ENCODE measurements at places on chromosomes 2 and 18.

- no peak for DNase-seq
Observed at GRCh38 chr2:165126244-165126643, 77.6 kb downstream of the SCN3A start.

GRCh38 chr2:23607925-23608324 is 222.9 kb downstream of the KLHL29 start:
- DNase-seq, result no peak

- DNase-seq, result no peak
Observed at GRCh38 chr2:201908901-201909300, 102.6 kb downstream of the CDK15 start.

GRCh38 chr2:237765875-237766274 is 32.7 kb upstream of the RBM44 start:
- no peak for DNase-seq

- DNase-seq, result no peak
Observed at GRCh38 chr2:100425573-100426383, 8.3 kb upstream of the CHST10 start.

DNA sequence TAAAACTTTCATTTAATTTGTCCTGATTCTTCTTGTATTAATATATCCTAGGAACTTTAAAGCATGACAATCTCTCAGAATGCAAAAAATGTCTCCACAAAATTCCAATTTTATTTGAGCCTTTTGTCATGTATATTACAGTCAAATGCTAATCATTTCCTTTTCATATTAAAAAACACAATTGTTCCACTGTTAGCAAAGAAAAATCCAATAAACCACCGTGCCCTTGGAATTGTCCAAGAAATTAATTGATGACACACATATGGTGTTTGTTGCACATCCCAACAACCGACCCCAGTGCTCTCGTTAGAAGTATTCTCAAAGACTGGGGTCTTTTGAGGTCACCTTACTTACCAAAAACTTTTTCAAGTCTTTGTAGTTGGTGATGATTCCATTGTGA is 28.1 kb downstream of the GFPT1 start:
- DNase-seq, result no peak

GRCh38 chr2:17813010-17813741 is 3.1 kb upstream of the MSGN1 start:
- no peak for DNase-seq

GRCh38 chr2:135091681-135092080 is 39.6 kb downstream of the RAB3GAP1 start:
- DNase-seq, result no peak

GRCh38 chr2:234102112-234102511 is 51.6 kb downstream of the SPP2 start:
- DNase-seq, result no peak

DNA sequence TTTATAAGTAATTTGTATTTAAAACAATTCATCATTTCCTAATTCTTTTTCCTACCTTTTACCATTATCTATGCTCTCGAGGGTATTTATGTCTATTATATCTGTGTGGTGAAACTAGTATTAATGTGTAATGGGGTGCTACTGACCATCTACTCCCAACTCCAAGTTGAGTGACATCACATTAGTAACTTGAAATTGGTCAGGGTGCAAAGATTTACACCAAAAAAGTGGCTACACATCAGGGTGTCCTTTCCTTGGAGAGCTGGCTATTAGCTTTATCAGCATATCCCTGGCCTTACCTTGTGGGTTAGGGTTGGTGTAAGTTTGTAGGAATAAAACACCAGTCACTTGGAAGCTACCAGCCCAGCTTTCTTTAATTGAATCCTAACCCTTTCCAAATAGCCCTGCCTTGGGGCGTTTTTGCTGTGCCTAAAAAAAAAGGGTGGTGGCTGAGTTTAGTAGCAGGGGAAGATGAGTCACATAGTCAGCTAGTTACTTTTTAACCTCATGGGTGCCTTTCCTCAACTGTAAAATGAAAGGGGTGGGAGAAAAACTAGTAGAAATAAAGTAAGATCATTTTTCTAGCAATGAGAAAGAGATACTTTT is 14.0 kb downstream of the ANXA4 start:
- no peak for DNase-seq

DNA sequence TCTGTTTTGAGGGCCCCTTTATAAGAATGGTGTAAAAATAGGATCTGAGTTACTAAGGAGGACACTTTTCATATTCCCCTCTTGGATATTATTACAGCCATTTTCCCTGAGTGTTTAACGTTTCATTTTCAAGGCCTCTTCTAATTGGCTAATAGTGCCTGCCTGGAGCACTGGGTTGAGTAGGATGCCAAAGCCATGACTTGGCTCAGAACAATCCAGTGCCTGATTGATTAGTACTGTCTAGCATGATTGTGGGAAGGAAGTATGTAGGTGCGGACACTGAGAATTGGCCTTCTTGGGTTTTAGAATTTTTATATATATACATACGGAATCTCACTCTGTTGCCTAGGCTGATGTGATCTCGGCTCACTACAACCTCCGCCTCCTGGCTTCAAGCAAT is 66.1 kb downstream of the NAB1 start:
- DNase-seq, result no peak

GRCh38 chr2:10169581-10169980 is 47.0 kb downstream of the RRM2 start:
- no peak for DNase-seq

- DNase-seq, result no peak
Observed at GRCh38 chr2:113891265-113891959, 1.5 kb downstream of the ACTR3 start.

GRCh38 chr2:20532634-20533437 is 86.0 kb downstream of the RHOB start:
- DNase-seq, result no peak

GRCh38 chr2:237980751-237981150 is 13.9 kb downstream of the UBE2F start:
- no peak for DNase-seq

- DNase-seq, result no peak
Observed at GRCh38 chr2:9895669-9896590, 52.7 kb downstream of the TAF1B start.

DNA sequence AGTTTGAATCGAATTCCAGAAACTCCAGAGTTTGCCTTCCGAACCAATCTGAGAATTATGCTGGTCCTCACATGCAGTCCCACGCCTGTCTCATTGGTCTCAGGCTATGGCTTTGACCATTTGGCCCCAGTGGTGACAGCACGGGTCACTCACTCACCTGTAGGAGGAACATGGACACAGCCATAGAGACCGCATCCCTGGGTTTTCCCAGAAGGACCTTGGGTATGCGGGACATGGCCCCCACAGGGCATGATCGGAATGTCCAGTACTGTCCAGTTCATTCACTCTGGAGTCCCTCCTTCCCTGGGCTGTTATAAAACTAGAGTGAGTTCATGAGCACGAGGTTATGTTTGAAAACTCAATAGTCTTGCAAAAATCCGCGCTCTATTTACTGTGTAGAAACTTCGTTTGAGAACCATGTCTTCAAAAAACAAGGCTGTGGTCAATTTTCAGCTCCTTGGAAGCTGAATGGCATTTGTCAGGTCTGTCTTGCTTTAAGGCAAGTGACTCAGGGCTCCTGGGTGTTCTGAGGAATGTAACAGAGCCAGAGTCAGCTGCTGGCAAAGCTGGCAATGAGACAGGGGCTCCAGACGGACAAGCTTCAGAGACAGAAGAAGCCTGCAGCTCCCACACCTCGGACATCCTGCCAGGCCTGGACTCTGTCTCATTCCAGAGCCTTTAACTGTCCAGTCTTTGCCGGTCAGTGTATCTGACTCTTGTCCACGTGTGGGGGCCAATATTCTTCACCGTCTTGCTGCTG is 86.7 kb upstream of the TMEM18 start:
- no peak for DNase-seq

- DNase-seq, result no peak
Observed at GRCh38 chr2:172964511-172965139, 111.0 kb upstream of the MAP3K20 start.

- DNase-seq, result no peak
Observed at GRCh38 chr18:9048236-9048635, 54.3 kb upstream of the NDUFV2 start.

DNA sequence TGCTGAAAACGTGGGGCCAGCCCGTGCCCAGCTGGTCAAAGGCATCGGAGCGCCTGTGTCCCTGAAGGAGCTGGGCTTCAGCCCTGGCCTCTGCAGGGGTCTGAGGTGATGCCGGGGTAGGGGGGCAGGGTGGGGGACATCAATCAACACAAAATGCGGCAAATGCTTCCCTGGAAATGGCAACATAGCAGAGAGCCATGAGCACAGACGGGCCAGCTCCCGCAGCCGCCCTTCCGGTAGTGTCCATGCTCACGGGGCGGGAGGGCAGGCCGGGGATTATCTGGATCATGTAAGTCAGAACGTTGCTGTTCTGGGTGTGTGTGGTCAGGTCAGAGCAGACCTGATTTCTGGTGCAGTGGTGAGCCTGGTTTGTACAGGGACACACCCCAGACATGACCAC is 56.5 kb upstream of the TWIST2 start:
- no peak for DNase-seq

DNA sequence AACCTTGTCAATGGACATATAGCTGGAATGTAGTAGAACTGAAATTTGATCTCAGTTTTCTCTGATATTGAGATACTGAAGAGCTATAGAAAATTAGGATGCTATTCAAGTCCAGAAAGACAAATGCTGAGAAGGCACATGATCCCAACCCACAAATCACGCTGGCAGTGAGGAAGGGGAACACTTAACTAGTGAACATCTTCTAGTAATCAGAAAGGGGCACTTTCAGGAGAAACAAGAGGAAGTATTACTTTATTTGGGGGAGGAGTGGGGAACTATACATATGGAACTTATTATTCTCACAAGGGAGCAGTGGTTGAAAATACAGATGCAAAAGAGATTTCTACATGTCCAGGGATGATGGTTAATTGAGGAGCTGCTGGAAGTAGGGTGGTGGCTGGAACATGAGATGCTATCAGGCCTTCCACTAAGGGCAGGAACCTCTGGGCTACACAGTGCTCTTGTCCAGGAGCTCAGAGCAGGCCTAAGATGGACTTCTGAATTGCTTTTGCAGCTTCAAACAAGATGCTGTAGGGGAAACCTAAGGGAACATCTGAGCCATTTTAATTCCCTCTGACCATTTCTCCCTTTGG is 79.3 kb downstream of the TGFA start:
- no peak for DNase-seq

DNA sequence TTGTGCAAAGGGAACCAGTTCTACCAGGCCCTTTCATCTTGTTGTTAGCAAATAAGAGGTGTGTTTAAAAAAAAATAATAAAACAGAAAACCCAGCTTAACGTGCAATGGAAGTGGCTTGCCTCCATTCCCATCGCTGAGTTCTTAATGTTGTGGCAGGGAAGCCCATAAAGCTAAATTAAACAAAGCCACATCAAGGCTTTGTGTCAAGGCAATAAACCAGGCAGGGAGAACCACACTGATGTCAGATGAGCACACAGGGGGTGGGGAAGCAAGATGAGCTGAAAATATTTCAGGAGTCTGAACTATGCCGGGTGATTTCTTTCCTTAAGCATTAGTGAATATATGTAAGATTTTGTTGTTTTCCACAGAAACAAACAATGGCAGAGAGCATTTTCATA is 73.5 kb downstream of the PHLPP1 start:
- DNase-seq, result no peak

DNA sequence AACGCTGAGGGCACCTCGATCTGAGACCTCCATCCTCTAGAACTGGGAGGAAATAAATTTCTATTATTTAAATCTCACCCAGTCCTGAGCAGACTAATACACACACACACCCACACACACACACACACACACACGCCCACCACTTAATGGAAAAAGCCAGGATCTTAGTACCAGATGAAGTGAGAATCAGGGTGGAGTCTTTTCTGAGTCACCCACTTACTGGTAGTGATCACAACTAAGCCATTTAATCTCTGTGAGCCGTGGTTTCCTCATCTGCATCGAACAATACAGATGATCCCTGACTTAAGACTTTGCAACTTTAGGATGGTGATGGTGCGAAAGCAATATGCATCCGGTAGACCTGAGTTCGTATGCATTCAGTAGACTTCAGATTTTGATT is 18.6 kb downstream of the THNSL2 start:
- DNase-seq, result no peak

DNA sequence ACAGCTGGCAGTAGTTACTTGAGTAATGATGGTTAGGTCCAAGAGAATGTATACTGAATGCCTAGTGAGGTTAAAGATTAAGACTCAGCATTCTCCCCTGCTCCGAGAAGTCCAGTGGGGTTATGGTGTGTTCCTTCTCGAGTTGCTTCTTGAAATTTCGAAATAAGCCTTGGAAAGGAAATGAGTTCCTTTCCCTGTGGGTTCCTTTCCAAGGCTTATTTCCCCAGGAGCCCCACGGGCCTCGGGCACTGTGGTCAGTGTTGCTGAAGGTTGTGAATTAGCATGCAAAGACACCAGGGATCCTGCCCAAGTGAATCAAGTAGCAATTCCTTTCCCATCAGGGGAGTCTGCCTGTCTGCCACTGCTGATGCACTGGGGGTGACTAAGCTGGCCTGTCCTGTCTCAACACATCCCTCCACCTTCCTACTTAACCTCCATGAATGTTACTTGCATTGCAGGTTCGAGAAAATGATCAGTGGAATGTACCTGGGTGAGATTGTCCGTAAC is 53.6 kb downstream of the HK2 start:
- DNase-seq, result no peak
